ENCODE measurements at places on chromosomes 2 and 18.

DNA sequence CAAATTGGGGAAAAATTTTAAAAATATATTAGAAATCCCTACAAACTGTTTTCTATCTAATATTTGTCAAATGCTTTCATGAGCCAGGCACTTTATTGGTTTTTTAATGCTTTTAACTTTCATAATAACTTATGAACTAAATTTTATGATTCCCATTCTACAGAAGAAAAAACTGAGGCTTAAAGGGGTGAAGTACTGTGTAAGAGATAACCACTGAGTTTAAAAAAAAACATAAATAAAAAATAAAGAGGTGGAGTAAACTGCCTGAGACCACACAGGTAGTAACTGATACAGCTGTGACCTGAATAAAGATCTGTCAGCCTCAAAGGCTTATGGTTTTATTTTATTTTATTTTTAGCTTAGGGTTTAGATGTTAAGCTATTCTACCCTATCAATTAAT is 24.7 kb downstream of the PNPT1 start:
- DNase-seq = no peak

- no peak for DNase-seq
Observed at GRCh38 chr2:218960309-218961165, 1.1 kb downstream of the CDK5R2 start.

- no peak for DNase-seq
Observed at GRCh38 chr2:159217676-159218075, 68.8 kb downstream of the WDSUB1 start.

GRCh38 chr2:210049831-210050230 is 47.4 kb downstream of the RPE start:
- DNase-seq = no peak

All from fibroblast of skin of right biceps (primary cell).